Foreskin melanocyte (primary cell): ENCODE measurements at places on chromosomes 7 and 10.

GRCh38 chr10:96768136-96768535 lies 47.8 kb upstream of the PIK3AP1 start:
- DNase-seq, result no peak

DNA sequence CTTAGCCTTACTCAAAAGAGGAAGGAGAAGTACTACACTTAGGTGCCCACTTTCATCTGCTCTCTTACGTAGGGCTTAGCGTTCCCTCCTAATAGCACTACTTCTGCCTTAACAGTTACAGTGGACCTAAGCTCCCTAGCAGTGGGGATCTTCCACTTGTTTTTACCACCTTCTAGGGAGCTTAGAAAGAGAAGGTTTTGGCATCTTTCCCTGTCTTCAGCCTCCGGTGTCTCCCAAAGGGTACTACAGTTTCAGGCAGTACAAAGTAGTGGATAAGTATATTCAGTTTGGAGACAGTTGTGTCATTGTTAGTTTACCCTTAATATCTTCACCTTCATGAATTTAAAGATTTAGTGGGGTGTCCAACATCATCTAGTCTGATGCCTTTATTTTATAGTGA lies 14.6 kb downstream of the CHRM2 start:
- no peak for DNase-seq

DNA sequence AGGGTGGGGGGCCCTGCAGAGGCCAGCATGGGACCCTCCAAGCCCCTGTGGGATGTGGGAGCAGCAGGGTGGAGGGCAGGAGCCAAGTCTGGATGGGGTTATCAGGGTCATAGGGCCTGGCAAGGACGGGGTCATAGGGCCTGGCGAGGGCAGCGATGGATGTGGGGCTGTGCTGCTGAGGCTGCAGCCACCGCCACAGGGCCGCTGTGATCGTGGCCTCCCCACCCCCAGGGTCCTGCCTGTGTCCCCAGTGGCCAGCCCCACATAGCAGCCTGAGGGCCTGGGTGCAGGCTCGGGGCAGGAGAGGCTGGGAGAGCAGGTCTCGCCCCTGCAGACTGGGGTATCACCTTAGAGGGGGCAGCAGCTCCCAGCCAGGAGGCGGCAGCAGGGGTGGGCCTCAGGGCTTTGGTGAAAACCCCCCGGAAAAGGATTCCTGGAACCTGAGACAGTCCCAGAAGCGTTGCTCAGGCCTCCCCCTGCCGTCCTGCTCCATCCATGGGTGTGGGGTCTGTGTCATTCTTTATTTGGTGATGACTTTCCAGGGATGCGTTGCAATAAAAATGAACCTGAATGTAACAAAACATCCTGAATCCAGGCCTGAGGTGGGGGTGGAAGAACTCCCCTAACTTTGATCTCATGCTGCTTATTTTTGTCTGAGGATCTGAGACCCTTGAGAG lies 107.3 kb upstream of the SHH start:
- DNase-seq, result no peak

DNA sequence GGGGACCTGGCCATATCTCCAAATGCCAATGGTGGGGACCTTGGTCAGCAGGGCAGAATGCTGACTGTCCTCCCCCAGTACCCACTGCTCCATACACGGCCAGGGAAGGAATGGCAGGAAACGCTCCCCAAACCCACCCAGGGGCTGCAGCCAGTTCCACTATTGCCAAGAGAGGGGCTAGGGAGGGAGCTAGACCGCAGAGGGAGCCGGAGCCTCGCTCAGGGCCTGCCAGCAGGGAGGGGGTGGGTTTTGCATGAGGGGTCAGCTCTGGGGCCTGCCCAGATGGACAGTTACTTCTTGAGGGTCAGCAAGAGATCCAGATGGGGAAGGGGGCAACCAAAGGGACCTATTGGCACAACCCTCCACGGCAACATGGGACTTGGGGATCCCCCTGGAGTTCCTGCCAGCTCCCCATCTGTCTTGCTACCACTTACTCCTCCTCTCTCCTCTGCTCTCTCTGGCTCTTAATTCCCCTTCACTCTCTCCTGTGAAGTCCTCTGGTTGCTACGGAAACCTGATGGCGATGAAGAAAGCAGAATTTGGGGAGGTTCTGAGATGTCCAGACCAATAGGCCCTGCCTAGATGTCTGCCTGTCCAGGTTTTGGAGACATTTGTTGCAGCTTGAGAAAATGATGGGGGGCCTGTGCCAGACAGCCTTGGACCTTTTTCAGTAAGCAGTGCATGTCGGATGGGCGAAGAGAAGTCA lies 12.6 kb downstream of the FGF8 start:
- no peak for DNase-seq

DNA sequence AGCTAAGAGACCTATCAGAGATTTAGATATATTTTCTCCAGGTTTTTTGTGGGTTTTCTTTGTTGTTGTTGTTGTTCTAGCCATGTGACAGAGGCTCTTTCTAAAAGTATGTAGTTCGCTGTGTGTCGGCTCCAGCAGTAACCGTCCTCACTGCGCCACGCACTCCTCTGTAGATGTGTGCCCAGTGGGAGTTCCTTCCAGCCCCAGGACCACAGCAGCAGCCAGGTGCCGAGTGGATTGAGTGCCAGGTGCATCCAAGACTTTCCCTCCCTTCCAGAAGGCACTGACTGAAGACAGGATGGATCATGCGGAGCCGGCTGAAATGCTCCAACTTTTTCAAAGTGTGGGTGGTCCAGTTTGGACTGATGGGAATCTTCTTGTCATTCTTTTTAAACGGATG lies 31.8 kb downstream of the WDR86 start:
- no peak for DNase-seq

DNA sequence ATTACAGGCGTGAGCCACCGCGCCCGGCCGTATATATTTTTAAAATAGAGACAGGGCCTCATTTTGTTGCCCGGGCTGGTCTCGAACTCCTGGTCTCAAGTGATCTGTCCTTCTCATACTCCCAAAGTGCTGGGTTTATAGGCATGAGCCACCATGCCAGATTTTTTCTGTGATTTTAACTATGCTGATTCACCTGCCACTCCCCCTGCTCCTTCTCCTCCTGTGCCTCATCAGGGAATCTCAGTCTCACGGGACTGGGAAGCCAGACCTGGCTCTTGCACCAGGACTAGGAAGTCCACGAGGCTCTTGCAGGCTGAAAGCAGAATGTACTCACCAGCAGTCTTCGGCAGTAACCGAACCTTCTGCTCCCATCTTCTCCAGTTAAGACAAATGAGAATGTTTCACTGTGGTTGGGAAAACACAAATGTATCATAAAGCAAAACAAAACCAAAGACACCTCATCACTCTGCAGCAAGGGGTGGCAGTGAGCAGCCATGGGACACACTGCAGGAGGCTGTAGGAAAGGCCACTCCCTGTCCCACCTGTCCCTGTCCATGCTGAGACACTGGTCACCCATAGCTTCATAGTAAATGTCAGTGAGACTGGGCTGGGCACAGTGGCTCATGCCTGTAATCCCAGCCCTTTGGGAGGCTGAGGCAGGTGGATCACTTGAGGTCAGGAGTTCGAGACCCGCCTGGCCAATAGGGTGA lies 78.7 kb upstream of the MKRN1 start:
- DNase-seq, result no peak

DNA sequence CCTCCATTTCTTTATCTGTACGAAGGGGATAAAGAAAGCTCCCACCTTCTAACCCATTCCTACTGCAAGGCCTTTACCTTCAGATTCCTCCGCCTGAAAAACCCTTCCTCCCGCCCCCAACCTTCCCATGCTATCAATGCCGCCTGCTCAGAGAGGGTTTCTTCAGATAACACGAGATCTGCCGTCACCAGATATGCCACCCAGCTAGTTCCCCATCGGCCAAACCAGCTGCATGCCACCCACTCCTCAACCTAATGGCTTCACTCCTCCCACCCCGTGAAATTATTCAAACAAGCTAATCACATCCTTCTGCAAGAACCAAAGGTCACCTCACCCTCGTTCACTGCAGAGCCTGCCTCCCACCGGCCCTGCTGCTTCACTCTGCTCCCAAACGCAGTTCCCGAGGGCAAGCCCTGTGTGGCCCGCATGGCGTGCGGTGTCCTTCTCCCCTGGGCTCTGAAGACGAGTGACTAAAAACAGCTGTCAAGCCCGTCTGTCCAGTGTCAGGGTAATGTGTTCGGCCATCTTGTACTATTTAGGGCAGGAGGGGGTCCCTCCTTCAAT lies 46.8 kb upstream of the TMEM213 start:
- no peak for DNase-seq

- DNase-seq, result no peak
Observed at GRCh38 chr7:64879086-64879730, 23.9 kb upstream of the ZNF273 start.

- DNase-seq, result no peak
Observed at GRCh38 chr10:60003651-60004523, 97.5 kb upstream of the CCDC6 start.

GRCh38 chr10:21989453-21990154 lies 13.9 kb downstream of the DNAJC1 start:
- DNase-seq, result peak; percentile 24

GRCh38 chr10:17307123-17307522 lies 79.1 kb downstream of the VIM start:
- no peak for DNase-seq

DNA sequence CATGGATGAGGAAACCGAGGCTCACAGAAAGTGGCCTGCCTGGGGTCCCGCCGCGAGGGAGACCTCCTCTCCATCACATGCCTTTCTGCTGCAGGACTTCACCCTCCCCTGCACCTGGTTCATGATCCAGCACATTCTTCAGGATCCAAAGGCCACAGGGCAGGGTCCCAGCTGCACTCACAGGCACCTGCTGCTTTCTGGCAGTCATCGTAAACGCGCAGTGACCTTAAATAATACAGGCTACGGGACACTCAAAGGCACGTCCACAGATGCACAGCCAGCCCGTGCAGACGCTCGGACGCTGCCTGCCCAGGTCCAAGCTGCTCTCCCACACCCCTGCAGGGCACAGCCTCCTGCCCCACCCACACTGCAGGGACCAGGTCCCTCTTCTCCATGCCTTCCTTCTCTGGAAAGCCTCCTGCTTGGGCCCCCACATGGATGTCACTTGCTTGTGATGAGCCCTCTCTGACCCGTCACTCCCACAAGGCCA lies 49.9 kb downstream of the CALML3 start:
- no peak for DNase-seq

DNA sequence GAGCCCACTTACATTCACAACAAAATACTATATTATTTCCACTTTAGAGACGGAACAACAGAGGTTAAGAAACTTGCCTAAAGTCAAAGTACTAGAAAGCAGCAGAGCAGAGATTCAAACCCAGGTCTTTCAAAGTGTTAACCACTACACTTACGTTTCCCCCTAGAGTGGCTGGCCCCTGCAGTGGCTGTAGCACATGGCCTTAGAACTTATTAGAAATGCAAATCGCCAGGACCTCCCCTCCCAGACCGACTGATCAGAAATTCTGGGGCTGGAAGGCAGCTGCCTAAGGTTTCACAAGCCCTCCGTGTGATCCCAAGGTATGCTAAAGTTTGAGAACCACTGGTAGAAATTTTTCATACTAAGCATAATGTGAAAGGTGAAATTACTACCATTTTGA lies 8.1 kb downstream of the MPP7 start:
- DNase-seq, result no peak

DNA sequence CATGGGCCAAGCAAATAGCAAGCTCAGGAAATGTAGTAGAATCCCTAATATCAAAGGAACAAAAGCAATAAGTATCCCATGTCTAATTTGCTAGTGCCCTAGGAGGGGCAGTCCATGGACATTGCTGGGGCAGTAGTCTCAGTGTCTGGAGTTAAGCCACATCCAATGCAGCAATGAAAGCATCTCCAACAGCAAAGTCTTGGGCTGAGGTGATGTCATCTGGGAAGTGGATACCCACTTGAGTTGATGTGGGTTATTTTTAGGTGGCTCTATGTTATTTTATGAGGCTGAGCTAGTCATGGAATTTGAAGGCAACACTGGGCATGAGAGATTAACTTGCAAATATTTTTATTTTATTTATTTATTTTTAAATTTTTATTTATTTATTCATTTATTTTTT lies 540.0 kb downstream of the ETV1 start:
- no peak for DNase-seq

- no peak for DNase-seq
Observed at GRCh38 chr10:106728232-106728631, 436.3 kb downstream of the SORCS1 start.

DNA sequence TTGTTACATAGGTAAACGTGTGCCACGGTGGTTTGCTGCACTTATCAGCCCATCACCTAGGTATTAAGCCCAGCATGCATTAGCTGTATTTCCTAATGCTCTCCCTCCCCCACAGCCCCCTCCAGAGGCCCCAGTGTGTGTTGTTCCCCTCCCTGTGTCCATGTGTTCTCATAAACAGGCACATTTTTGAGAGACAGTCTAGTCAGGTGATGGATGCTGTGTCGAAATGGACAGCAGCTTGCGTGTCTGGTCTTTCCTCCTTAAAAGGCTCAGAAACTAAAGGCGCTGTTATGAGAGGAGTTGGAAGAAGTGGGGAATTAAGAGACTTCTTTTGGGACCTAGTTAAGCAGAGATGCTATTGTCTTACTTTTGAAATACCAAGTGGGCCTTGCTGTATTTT lies 296.0 kb downstream of the BBS9 start:
- no peak for DNase-seq

DNA sequence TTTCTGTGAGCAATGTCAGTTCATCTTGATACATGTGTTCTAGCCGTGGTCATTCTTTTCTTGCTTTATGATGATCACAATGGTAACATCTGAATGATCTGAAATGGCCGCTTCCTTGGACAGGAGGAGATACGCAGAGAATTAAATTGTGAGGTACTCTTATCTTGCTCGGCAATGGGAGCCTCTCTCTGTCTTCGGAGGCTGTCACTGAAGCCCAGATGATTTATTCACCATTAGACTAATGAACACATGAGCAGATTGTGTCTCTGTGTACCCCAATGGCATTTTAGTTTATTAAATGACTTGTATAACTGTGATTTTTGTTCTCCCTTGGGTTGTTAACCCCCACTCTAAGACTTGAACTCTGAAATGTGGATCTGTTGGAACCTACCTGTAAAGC lies 38.6 kb downstream of the RBM33 start:
- no peak for DNase-seq

GRCh38 chr7:78052112-78052511 lies 253.5 kb downstream of the PHTF2 start:
- DNase-seq, result no peak

DNA sequence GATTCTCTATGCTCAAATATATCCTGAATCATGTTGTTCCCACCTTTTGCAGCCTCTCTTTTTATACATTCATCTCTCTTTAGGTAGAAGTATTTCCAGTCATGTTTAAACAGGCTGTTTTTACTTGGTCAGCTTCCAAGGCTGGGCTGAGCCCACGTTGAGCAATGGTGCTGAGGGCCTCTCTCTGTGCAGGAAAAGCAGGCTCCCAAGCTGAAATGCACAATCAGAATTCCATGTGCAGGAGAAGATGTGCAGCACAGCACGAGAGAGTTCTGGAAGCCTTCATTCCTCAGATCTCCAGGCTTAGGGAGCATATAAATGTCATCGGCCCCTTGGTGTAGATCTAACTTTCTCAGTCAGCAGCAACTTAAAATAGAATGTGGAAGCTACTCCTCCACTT lies 588.5 kb downstream of the TNS3 start:
- DNase-seq, result no peak
